Breast epithelium (tissue), 4 donors: ENCODE measurements at places on chromosomes 6 and 20. TPM values are rescaled to one million over a fixed set of nuclear protein-coding genes. Genes with fewer than 3 reads are reported as not detected.

NCOA6 gene
- total RNA-seq, result 20.3 TPM

RAB32 gene
- total RNA-seq, result 32.5 TPM

ADTRP gene
- 0.48 TPM for total RNA-seq

- peak; percentile 69 for DNase-seq
Measured at GRCh38 chr6:6803180-6803977, 214.9 kb downstream of the LY86 start.

GRCh38 chr6:152161501-152161900 lies 354.0 kb downstream of the ESR1 start:
- DNase-seq, result no peak

GRCh38 chr6:62345446-62345845 lies 59.4 kb upstream of the KHDRBS2 start:
- DNase-seq, result no peak

DNA sequence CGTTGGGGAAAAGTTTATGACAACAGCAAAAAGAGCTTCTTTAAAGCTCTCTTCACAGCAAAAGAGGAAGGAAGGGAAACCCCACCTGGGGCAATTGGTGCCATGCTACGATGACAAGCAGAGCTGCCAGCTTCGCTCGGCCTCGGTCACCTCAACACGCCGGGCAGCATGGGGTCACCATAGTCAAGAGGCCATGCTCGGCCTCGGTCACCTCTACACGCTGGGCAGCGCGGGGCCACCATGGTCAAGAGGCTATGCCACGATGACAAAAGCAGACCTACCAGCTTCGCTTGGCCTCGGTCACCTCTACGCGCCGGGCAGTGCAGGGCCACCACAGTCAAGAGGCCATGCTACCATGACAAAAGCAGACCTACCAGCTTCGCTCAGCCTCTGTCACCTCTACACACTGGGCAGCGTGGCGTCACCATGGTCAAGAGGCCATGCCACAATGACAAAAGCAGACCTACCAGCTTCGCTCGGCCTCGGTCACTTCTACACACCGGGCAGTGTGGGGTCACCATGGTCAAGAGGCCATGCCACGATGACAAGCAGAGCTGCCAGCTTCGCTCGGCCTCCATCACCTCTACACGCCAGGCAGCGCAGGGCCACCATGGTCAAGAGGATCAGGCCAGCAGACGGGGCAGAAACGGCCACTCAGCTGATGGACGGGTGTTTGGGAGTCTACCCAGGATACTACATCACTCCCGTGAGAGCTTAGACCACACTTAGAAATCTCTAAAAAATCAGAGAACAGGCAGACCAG lies 12.1 kb downstream of the APMAP start:
- DNase-seq, result no peak

DNA sequence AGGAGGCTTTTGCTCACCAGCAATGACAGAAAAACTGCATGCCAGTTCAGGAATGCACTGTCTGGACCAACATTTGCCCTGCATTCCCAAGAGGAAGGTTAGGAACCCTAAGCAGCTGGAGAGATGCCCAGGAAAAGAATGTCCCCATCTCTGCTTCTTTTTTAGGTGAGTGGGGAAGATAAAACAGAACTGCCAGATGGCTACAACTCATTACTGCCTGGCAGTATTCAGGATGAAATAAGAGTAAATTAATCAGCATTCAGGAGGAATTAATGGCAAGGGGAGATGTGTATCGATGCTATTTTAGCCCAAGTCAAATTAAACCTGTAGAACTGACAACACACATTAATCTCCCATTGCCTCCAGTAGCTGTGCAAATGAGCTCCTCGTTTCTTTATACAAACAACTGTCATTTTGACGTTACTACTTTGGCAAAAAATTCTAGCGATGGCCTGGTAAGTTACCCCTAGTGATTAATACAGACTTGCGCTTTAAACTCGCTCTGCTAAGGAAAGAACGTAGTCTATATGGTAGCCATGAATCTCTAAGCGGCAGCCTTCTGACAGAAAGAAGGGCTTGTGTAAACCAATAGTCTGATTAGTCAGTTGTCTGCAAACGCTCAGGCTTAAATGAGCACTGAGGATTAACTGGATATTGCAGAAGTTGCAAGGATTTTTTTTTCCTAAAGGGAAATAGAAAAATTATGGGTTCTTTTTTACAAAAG lies 16.7 kb upstream of the SMLR1 start:
- DNase-seq, result no peak

GRCh38 chr6:1498491-1499113 lies 109.2 kb downstream of the FOXF2 start:
- no peak for DNase-seq

DNA sequence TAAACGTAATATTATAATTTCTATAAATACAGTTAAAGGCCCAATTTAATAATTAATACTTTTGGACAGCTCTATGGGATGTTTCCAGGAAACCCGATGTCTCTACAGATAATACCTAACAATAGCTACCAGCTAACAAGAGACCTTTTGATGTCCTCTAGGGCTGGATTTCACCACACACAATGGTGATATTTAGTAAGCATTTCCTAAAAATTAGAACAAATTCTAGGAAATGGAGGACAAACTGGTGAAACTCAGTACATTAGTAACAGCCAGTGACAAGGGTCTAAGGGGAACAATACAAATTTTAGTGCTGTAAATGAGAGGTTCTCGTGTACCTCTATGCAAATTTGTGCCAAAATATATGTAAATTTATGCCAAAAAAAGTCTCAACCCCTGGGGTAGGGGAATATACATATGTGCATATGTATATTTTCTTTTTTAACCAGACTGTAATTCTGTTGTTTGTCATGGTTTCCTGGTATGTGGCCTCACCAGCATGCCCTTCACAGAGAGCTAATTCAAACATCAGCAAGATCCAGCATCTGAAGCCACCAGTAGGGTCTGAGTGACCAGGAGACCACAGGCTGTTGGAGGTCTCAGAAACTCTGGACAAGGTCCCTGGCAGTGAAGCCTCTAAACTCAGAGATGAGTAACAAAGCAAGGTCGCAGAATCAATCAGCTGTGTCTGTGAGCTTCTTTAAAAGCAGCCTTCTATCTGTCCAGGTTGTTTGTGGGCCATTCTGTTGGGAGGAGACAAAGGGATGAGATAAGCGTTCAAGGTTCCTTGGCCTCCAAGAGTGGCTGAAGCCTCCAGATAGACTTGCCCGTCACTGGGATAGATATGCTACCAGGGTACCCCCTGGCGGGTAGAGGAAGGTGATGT lies 235.1 kb upstream of the RREB1 start:
- DNase-seq, result no peak

GRCh38 chr6:101088594-101088993 lies 207.5 kb upstream of the ASCC3 start:
- DNase-seq, result no peak

- DNase-seq, result no peak
Measured at GRCh38 chr20:16955462-16955861, 207.3 kb downstream of the OTOR start.
